ENCODE measurements at places on chromosomes 7 and 10. TPM values are rescaled to one million over a fixed set of nuclear protein-coding genes. Genes with fewer than 3 reads are reported as not detected.

CPEB3 gene
- 2.2 TPM for total RNA-seq

ZNF239 gene
- total RNA-seq, result 2.3 TPM

NEURL1 gene
- 1.1 TPM for total RNA-seq

KNDC1 gene
- 3.6 TPM for total RNA-seq

ABCC2 gene
- 7.6 TPM for total RNA-seq

EMX2 gene
- total RNA-seq, result not detected

UROS gene
- 30.7 TPM for total RNA-seq

Data from naive thymus-derived CD4-positive, alpha-beta T cell (primary cell).